Right lobe of liver (tissue), 6 donors: ENCODE measurements at places on chromosomes 5 and 9. TPM values are rescaled to one million over a fixed set of nuclear protein-coding genes. Genes with fewer than 3 reads are reported as not detected.

PCDHGB7 gene
- 1.2 TPM for total RNA-seq

- no peaks in the 10 kb centered on the region for H3K27me3 ChIP-seq
- no peak for DNase-seq
- H3K4me1 ChIP-seq = no peaks in the 10 kb centered on the region
- no peaks in the 10 kb centered on the region for H3K36me3 ChIP-seq
- no peak overlapping the region for H3K4me3 ChIP-seq
Observed at GRCh38 chr5:118653872-118654271, 334.5 kb downstream of the DTWD2 start.

MLANA gene
- total RNA-seq = not detected

- DNase-seq = no peak
- no peaks in the 10 kb centered on the region for H3K27me3 ChIP-seq
- H3K4me3 ChIP-seq = no peak overlapping the region
- H3K4me1 ChIP-seq = no peaks in the 10 kb centered on the region
- H3K27ac ChIP-seq = no peak overlapping the region
Observed at GRCh38 chr5:124439609-124440008, 306.8 kb downstream of the ZNF608 start.

- H3K4me3 ChIP-seq = no peak overlapping the region
- no peaks in the 10 kb centered on the region for H3K36me3 ChIP-seq
- H3K4me1 ChIP-seq = no peaks in the 10 kb centered on the region
- no peak overlapping the region for H3K27ac ChIP-seq
- DNase-seq = no peak
Observed at GRCh38 chr5:59254055-59254687, 639.4 kb downstream of the PDE4D start.

DNA sequence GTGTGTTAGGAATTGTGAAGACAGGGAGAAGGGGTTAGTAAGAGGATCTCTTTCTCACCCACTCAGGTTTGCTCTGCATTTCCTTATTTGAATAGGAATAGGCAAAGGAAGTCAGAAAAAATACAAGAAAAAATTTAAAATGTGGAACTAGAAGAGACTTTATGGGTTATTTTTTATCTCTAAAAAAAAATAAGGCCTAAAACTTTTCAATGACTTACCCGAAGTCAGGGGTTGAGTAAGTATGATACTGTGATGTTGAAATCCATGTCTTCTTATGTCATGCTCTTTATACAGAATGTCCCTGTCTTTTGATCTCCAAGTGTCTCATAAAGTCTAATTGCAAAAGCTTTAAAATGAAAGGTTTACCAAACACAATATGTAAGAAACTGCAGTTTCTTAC lies 148.3 kb upstream of the PIK3R1 start:
- H3K4me3 ChIP-seq = no peak overlapping the region
- H3K36me3 ChIP-seq = no peaks in the 10 kb centered on the region
- H3K27ac ChIP-seq = no peak overlapping the region
- H3K27me3 ChIP-seq = no peaks in the 10 kb centered on the region
- no peaks in the 10 kb centered on the region for H3K4me1 ChIP-seq
- no peak for DNase-seq

DNA sequence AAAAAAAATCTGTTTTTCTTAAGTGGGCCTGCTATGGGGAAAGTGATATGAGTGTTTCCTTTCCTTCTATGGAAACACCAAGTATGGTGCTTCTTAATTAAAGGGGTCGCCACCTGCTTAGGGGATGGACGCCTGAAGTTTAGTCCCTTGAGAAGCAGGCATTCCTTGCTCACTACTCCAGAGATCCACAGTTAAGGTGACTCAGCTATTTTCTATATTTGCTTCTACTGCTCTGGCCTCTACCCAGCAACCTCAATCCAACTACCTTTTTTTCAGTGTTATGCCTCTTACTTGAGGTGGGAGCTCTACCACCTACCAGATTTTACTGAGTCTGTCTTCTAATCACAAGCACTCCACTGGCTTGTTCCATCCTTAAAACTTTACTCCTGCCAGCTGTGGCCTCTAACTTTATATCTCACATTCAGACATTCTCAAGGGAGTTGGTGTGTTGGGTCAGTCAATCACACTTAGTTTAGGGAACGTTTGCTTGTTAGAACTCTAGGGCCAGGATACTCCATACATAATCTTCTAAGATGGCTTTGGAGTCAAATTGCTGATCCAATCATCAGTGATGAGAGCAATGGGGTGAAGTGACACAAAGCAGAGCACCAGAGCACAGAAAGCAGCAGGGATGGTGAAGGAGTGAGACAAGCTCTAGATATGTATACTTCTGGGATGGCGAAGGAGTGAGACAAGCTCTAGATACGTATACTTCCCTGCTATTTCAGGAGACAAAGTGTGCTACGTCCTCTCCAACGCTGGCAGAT lies 708.1 kb downstream of the EFNA5 start:
- no peak overlapping the region for H3K4me3 ChIP-seq
- H3K27ac ChIP-seq = no peak overlapping the region
- no peak for DNase-seq
- H3K4me1 ChIP-seq = no peaks in the 10 kb centered on the region
- no peaks in the 10 kb centered on the region for H3K36me3 ChIP-seq

DNA sequence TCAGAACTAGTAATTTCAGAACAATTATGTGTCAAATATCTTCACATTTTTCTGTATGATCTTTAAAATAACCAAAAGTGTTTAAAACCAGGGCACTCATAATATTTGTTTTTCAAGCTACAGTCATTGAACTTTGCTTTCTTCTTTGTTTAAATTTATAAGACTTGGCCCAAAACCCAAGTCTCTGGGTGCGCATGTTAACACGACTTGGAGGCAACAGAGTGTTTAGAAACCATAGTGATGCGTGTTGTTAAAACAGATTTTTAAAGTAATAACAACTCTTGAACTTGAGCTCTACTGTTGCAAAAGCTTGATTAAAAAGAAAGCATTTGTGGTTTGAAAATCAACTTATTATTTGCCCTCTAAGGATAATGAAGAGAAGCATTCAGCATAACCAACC lies 26.0 kb upstream of the GRIN3A start:
- no peaks in the 10 kb centered on the region for H3K4me1 ChIP-seq
- DNase-seq = no peak
- H3K4me3 ChIP-seq = no peak overlapping the region

GRCh38 chr5:98365126-98365525 lies 408.3 kb upstream of the RGMB start:
- H3K27me3 ChIP-seq = no peaks in the 10 kb centered on the region
- H3K36me3 ChIP-seq = no peaks in the 10 kb centered on the region
- H3K27ac ChIP-seq = no peak overlapping the region
- DNase-seq = no peak

AHRR gene
- total RNA-seq = 0.64 TPM

FRRS1L gene
- total RNA-seq = not detected

DNA sequence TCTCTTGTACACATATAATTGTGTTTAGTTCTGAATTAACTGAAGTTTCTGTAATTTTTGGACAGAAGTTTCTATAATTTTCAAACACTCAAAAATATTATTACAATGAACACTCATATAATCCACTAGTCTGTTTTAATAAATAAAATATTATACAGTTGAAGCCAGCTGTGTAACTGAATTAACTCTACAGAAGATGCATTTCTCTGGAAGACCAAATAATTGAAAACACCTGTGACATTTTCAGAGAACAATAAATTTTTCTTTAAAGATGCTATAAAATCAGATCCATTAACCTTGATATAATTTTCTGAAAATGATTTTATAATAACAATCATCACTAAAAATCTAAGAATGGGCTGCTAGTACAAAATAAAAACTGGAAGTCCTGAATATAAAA lies 14.7 kb downstream of the NADK2 start:
- no peak overlapping the region for H3K4me3 ChIP-seq
- H3K36me3 ChIP-seq = no peaks in the 10 kb centered on the region

GRCh38 chr5:66987949-66988838 lies 208.4 kb downstream of the CD180 start:
- peak overlapping the region; percentile 38 for H3K27ac ChIP-seq
- H3K36me3 ChIP-seq = no peaks in the 10 kb centered on the region
- DNase-seq = no peak
- no peak overlapping the region for H3K4me3 ChIP-seq
- H3K4me1 ChIP-seq = no peaks in the 10 kb centered on the region

DNA sequence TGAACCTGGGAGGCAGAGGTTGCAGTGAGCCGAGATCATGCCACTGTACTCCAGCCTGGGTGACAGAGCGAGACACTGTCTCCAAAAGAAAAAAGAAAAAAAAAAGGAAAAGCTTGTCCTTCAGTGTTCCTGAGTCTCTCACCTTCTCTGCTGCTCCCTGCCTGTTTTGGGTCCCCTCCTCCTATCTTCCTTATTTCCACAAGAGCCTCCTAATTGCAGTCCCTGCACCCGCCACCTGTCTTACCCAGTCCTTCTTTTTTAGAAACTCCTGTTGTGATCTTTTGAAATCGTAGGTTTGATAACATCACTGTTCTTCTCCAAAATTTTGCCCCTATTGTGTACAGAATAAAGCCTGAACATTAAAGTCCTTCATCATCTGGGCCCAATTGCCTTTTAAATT lies 234.9 kb downstream of the SH3GL2 start:
- H3K36me3 ChIP-seq = no peaks in the 10 kb centered on the region
- no peaks in the 10 kb centered on the region for H3K27me3 ChIP-seq
- no peak overlapping the region for H3K27ac ChIP-seq
- no peak overlapping the region for H3K4me3 ChIP-seq
- no peak for DNase-seq
- H3K4me1 ChIP-seq = no peaks in the 10 kb centered on the region

- no peaks in the 10 kb centered on the region for H3K4me1 ChIP-seq
Observed at GRCh38 chr5:174793684-174794328, 69.4 kb downstream of the MSX2 start.

GRCh38 chr9:21322911-21323461 lies 12.2 kb downstream of the KLHL9 start:
- no peaks in the 10 kb centered on the region for H3K4me1 ChIP-seq
- no peaks in the 10 kb centered on the region for H3K27me3 ChIP-seq
- H3K4me3 ChIP-seq = no peak overlapping the region
- no peaks in the 10 kb centered on the region for H3K36me3 ChIP-seq
- no peak for DNase-seq

DNA sequence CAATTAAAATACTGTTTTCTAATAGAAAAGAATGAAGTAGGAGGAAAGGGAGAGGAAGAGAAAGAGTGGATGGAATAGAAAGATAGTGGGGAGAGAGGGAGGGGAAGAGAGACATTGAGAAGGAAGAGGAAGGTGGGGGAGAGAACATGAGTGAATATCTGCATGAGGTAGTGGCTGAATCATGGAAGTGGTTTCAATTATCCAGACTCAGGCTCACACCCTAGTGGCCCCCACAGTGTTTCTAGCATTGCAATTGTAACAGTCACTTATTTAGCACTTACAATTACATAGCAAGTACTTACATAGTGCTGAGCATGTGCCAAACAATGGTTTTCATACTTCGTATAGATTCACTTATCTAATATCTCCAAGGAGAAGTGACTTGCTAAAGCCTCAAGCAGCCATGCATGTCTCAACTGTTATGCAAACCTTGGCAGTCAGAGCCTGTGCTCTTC lies 72.7 kb downstream of the CAST start:
- H3K36me3 ChIP-seq = no peaks in the 10 kb centered on the region
- no peaks in the 10 kb centered on the region for H3K27me3 ChIP-seq
- H3K4me3 ChIP-seq = no peak overlapping the region

DNA sequence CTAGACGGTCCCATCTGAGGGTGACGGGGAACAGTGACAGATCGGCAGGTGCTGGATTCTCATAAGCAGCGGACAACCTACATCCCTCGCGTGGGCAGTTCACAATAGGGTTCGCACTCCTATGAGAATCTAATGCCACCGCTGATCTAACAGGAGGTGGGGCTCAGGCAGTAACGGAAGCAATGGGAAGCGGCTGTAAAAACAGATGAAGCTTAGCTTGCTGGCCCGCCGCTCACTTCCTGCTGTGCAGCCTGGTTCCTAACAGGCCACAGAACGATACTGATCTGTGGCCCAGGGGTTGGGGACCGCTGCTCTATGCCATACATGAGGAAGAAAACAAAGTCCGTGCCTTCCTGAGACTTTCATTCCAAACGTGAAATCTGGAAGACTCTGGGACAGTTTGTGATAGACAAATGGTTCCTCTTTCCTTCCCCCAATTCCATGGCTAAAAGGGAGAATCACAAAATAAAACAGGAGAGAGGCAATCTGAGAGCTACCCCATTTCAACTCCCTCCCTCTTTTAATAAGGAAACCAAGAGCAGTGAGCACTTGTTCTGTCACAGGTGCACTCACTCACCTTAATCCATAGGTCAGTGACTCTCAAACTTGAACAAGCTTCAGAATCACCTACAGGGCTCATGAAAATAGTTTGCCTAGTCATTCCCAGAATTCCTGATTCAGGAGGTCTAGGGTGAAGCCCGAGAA lies 12.1 kb downstream of the PDCL start:
- no peak for DNase-seq
- no peaks in the 10 kb centered on the region for H3K36me3 ChIP-seq
- peak overlapping the region; percentile 25 for H3K27ac ChIP-seq
- H3K27me3 ChIP-seq = no peaks in the 10 kb centered on the region
- no peaks in the 10 kb centered on the region for H3K4me1 ChIP-seq

- H3K4me1 ChIP-seq = no peaks in the 10 kb centered on the region
- no peaks in the 10 kb centered on the region for H3K36me3 ChIP-seq
- no peak overlapping the region for H3K4me3 ChIP-seq
- H3K27ac ChIP-seq = no peak overlapping the region
- H3K27me3 ChIP-seq = no peaks in the 10 kb centered on the region
Observed at GRCh38 chr5:122909470-122910100, 64.2 kb downstream of the SNX24 start.

PCDHGA7 gene
- total RNA-seq = 0.99 TPM

- DNase-seq = no peak
- no peaks in the 10 kb centered on the region for H3K27me3 ChIP-seq
- H3K27ac ChIP-seq = no peak overlapping the region
- no peak overlapping the region for H3K4me3 ChIP-seq
Observed at GRCh38 chr5:116731432-116731831, 156.8 kb upstream of the SEMA6A start.

DNA sequence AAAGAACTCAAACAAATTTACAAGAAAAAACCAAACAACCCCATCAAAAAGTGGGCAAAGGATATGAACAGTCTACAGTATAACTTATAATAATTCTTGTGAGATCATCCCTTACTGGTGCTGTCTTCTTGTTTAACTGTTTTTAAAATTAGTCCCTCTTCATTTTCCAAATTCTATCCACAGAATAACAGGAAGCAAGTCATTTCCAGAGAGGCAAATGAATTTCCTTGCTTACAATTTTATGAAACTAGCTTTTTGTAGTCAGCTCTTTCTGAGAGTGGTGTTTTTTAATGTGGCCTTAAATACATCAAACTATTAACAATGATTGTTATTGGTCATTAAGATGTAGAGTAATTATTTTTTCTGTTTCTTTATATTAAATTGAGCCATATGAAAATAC lies 40.6 kb downstream of the FAM174A start:
- DNase-seq = no peak

ELP1 gene
- 13.8 TPM for total RNA-seq

OTP gene
- total RNA-seq = not detected

GRCh38 chr9:12988258-12988657 lies 213.4 kb downstream of the LURAP1L start:
- no peaks in the 10 kb centered on the region for H3K27me3 ChIP-seq
- H3K4me1 ChIP-seq = no peaks in the 10 kb centered on the region
- DNase-seq = no peak
- H3K4me3 ChIP-seq = no peak overlapping the region
- H3K36me3 ChIP-seq = no peaks in the 10 kb centered on the region
- H3K27ac ChIP-seq = no peak overlapping the region
